CD4-positive, alpha-beta T cell treated with Interleukin-4 for 4 hours (primary cell): ENCODE measurements at places on chromosomes 7 and 10.
A peak's percentile ranks its signal among the peaks of the same experiment; 100 is the strongest.

- DNase-seq = peak; percentile 4
Observed at GRCh38 chr7:150937848-150938561, 40.1 kb downstream of the KCNH2 start.

DNA sequence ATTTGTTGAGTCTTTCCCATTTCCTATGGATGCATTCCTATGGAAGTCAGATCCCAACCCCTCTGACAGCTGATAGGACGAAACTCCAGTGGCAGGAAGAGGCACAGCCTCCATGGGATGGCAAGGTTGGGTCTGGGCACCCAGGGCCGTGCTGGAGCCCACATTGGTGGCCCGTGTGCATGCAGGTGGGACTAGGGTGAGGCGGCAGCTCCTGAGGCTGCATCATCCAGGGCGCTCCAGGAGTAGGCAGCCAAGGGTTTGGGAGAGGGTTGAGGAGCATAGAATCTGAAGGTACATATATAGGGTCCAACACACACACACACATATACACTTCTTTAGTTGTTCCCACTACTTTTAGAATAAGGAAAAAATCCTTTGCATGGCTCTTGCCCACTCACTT, 81.4 kb upstream of the BMPER start:
- DNase-seq = no peak

DNA sequence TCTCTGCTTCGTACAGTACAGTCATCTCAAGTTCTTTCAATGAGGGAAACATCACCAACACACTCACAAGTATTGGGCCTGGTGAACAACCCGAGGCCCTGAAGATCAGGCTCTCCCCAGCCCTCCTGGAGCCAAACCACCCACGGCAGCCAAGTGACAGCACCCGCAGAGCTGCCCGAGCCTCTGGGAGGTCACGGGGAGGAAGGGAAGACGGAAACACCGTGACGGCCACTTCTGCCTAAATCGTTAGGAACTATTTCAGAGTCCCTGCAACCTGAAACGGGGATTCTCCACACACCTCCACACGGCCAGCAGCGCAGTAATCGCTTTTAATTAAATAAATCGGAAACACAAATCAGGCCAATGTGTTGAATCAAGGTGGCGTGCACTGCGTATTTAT, 222.6 kb downstream of the MAD1L1 start:
- no peak for DNase-seq

DNA sequence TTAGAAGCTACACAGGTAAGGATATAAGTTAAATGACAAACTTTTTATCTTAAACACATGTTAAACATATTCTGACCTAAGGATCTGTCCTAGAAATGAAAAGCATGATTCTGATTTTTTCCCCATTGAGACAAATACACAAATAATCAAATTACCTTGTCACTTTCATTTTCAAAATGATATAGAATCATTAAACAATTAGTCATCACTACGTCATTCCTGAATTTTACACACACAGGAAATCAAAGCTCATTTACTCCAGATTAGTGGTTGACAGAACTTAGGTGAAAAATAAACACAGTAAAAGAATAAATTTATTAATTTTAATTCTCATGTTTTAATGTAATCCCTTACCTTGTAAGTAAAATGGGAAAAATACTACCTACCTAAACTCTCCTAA, 89.0 kb downstream of the AASS start:
- no peak for DNase-seq

DNA sequence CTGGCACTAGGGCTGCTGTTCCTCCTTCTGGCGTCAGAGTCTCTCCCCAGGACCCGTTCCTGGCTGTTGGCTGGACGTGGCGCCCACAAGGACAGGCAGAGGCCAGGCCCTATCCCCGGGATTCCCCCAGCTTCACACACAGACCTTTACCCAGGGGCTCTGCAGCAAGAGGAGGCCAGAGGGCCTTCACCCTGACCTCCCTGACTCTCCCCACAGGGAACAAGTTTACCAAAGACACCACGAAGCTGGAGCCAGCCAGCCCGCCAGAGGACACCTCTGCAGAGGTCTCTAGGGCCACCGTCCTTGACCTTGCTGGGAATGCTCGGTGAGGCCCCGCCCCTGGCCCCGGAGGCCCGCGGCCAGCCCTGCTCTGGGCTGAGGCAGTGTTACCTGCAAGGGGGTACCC, 82.2 kb downstream of the GTF2IRD1 start:
- no peak for DNase-seq

GRCh38 chr10:88152728-88153133, 289.3 kb downstream of the PTEN start:
- DNase-seq = peak; percentile 33

DNA sequence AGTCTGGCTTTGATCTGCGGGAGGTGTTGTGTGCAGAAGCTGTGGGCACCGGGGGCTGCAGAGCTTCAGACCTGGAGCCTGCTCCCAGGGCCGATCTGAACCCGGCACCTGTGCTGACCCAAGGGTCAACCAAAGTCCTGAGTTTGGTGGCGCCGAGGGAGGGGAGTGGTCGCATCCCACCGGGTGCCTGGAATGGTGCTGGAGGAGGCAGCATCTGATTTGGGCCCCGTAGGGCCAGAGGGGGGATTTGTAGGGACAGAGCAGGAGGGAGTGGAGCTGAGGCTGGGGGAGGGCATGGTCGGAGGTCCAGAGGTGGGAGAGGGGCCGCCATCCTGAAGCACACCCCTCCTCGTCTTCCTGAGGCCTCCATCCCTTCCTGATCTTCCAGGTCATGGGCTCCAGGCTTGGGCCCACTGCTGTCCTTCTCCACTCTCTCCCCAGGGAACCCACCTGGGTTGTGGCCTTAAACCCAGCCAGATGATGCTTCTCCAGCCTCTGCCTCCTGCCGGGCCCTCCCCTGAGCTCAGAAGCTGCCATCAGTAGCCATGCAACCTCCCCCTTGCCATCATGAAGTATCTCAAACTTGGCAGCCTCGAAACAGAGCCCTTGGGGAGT, 112.9 kb downstream of the LHPP start:
- DNase-seq = no peak

GRCh38 chr7:489876-490275, 29.8 kb downstream of the PDGFA start:
- DNase-seq = no peak

- DNase-seq = no peak
Observed at GRCh38 chr10:83678850-83679249, 460.5 kb upstream of the GHITM start.

DNA sequence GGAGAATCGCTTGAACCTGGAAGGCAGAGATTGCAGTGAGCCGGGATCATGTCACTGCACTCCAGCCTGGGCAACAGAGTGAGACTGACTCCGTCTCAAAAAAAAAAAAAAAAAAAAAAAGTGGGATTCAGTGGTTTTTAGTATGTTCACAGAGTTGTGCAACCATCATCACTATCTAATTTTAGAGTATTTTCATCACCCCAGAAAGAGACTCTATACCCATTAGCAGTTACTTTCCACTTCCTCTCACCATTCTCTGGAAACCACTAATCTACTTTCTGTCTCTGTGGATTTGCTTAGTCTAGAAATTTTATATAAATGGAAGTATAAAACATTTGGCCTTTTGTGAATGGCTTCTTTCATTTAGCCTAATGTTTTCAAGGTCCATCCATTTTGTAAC, 113.4 kb downstream of the ST7 start:
- no peak for DNase-seq

GRCh38 chr7:158049271-158049670, 538.4 kb downstream of the PTPRN2 start:
- DNase-seq = no peak

- DNase-seq = no peak
Observed at GRCh38 chr10:1824928-1825327, 87.6 kb upstream of the ADARB2 start.

DNA sequence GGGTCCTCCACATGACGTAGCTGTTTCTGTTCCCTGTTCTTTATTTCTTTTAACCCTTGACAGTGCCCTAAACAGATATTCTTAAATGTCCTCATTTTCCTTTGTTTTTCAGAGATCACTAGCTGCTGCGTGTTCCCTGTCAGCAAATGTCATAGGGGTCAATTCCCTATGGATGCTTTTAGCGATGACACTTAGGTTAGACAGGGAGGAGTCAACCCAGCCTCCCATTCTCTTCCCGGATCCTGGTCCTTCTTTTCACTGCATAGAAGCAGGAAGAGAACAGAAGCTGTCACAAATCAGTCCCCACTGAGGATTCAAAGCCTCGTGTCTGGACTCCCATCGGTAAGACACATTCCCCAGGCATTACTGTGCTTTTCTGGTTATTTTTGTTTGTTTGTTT, 392.1 kb upstream of the PRKCQ start:
- no peak for DNase-seq

DNA sequence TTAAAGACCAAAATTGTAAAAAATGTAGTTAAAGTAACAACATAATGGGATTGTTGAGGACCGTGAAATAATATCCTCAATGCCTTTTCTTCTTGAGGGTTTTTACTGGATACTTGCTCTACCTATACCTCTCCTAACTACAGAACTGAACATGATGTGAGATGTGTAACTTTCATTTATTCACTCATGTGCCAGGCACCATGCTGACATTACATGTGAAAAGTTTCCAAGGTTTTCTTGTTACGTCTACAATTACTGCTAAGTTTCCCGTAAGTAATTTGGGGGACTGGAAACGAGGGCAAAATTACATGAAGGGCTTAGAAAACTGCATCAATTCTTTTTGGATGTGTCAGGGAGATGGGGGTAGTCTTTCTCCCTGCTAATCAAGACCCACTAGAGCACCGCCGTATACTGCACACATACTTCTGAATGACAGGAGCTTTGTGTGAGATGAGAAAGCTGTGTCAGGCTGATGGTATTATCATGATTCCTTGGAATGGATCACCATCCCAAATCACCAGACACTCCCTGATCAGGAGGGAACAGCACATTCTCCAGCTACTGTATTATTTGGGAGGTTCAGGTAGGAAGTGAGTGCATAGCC, 41.8 kb downstream of the PTPRZ1 start:
- no peak for DNase-seq

DNA sequence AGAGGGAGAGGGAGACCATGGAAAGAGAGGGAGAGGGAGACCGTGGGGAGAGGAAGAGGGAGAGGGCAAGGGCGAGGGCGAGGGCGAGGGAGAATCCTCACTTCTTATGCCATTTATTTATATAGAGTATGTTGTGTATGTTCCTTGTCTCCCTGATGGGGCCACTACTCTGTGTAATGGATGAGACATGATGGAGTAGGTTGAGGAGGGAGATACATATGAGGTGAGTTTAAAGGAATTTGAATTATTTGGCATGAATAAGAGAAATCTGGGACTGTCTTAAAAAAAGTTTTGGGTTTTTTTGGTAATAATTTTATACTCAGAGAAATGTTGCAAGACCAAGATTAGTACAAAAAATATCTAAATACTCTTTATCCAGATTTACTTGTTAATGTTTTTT, 20.1 kb downstream of the CCSER2 start:
- DNase-seq = no peak

DNA sequence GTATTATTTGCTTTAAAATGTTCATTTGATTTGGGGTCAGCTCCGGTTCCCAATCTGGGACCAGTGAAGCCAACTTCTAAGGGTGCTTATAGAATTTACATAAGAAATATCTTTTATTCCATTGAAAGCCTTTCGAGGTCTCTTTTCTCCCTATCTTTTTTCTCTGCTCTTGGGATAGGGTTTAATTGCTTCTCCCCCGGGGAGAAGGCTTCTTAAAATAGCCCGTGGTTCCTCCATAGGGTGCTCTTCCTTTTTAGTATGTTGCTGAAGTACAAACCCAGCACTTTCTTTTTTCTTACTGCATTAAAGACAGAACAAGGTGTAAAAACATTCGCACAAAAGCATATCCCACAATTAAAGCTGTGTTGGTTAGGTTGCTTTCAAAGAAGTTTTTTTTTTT, 107.5 kb downstream of the POU6F2 start:
- no peak for DNase-seq

DNA sequence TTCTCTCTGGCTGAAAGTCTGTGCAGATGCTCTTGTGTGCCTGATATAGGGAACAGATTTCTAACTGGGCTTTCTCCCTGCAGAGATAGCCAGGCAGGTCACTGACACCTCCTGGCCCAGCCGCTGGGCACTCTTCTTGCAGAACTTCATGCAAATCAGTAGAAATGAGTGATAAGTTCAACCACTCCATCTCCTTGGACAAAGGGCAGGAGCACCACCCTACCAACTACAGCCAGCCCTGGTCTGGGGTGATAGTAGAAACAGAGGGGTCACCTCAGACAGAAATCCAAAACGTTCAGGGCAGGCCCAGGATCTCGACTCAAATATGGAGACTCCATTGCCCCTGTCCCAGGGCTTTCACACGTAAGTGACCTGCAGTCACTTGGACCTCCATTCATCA, 917.8 kb upstream of the ZNF722 start:
- no peak for DNase-seq

GRCh38 chr10:15518250-15518649, 147.2 kb upstream of the FAM171A1 start:
- DNase-seq = no peak

GRCh38 chr7:148903504-148903903, 19.4 kb upstream of the EZH2 start:
- no peak for DNase-seq

DNA sequence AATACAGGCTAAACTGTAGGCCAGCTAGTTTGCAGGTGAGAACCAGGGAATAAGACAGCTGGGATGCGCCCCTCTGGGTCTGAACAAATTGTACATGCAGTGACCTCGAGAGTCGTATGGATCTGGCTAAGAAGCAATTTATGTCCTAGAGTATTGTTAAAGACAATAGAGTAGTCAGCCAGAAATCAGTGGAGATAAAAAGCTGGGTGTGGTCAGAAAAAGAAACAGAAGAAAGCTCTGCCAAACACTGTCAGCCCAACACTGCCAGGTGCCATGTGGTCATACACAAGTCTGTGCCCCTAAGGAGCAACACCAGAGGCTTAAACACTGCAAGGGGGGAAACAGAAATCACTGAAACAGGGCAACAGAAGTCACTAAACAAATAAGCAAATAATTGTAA, 62.2 kb downstream of the CNOT4 start:
- DNase-seq = no peak

GRCh38 chr10:68526634-68527307, 552 bp downstream of the SLC25A16 start:
- DNase-seq = no peak

DNA sequence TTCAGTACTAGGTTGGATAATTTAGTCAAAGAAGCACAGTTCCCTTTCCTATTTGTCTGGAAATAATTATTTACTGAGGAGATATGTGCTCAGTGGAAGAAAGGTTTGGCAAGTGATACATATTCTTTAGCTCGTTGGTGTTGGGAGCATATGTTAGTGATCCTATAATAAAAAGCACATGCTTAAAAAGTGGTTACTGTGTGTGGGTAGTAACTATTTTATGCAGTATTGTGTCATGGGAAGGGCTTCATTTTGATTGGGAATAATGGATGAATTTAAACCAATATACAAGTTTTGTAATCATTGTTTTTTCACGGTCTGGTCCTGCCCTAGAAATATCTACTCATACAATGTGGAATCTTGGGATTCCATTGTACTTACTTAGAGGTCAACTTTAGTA, 188.7 kb upstream of the PPP1R3A start:
- DNase-seq = no peak
